Stimulated activated CD8-positive, alpha-beta memory T cell treated with anti-CD3 and anti-CD28 coated beads, Interleukin-2, amount 100 ng/mL, for 1 hour (primary cell): ENCODE measurements at places on chromosomes 16 and 17.
A peak's percentile ranks its signal among the peaks of the same experiment; 100 is the strongest.

- DNase-seq, result peak; percentile 65
These were observed 2.6 kb upstream of the TSPOAP1 start for GRCh38 chr17:58330997-58331814.

DNA sequence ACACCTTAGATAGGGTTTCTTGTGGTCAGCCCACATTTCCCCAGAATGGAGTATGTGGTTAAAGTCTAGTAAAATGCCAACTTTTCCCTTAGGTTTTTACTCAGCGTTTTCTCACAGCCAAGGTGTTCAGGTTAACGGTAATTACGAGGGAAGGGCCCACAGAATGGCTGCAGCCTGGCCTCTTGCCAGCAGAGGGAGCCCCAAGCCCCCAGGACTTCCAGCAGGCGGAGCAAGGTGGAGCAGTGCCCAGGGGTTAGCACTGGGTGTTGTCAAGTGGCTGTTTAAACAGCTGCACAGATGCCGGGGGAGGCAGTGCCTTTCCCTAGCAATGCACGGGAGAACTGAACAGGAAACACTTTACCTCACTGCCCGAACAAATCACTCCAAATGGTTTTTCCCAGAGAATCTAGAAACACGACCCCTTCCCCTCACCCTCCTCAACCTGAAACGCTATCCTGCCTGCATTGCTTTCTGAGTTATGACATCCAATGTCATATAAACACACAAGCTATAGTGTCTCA is 6.6 kb downstream of the PHB1 start:
- DNase-seq, result peak; percentile 63

GRCh38 chr16:8589900-8590688 is at the start of gene TMEM114:
Gene TMEM114 (minus strand): TSS chr16:8590511. CDS start chr16:8589838, 673 bp downstream.
- DNase-seq, result no peak

- DNase-seq, result no peak
These were observed 27.9 kb downstream of the OMG start for GRCh38 chr17:31269036-31269577.

DNA sequence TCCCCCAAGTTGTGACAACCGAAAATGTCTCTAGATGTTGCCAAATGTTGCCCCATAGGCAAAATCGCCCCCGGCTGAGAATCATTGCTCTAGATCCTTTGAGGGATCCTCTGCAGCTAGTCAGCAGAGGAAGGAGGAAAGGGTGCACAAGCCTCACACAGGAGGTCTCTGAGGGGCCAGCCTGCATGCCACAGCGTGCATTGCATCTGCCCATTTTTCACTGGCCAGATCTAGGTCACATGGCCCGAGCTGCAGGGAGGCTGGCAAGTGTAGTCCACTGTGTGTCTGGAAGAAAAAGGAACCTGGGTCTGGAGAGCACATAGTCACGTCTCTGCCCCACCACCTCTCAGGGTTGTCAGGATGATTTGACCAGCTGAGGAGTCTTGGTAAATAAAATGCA is 138.2 kb downstream of the CCT6B start:
- no peak for DNase-seq

DNA sequence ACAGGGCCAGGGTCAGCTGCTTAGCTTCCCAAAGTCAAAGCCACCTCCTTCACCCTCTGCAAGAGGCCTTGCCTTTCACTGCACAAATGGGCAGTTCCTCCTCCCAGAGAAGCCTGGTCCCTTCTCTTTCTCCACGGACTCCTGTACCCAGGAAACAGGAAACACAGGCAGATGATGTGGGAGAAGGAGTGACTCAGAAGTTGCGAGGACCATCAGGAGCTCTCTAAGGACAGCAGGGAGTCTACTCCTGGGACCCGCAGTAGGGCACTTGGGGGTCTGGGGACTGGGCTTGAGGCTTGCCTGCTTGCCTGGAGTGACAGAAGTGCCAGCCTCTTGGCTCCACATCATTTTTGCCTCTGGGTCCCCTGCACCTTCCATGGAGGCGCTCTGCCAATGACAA is 47.4 kb upstream of the KSR1 start:
- no peak for DNase-seq

- peak; percentile 53 for DNase-seq
These were observed 34.7 kb downstream of the SBK1 start for GRCh38 chr16:28326881-28327610.

- no peak for DNase-seq
These were observed 9.6 kb upstream of the MKS1 start for GRCh38 chr17:58228679-58229078.

DNA sequence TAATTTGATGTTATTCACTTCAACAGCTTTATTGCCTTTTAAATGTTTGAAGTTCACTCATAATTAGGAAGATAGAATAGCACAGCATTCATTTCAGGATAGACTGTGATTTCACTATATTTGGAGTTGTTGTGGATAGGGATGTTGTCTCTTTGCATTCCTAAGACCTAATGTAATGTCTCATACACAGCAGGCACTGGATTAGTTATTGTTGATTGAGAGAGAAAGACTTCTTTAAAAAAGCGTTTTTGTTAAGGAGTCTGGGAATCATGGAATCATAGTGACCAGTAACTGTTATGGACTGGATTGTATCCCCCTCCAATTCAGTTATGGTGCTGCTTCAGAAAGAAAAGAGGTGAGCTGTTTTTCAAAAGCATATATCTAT is 122.0 kb downstream of the USP22 start:
- DNase-seq, result no peak

GRCh38 chr17:60730273-60730672 is 52.6 kb downstream of the BCAS3 start:
- no peak for DNase-seq

GRCh38 chr16:48632137-48632774 is 22.3 kb upstream of the N4BP1 start:
- DNase-seq, result no peak

- no peak for DNase-seq
These were observed 32.4 kb downstream of the SMARCE1 start for GRCh38 chr17:40615068-40615840.

GRCh38 chr17:37826497-37827430 is 81.9 kb upstream of the HNF1B start:
- no peak for DNase-seq

GRCh38 chr16:64910356-64910755 is 211.5 kb downstream of the CDH11 start:
- DNase-seq, result no peak

DNA sequence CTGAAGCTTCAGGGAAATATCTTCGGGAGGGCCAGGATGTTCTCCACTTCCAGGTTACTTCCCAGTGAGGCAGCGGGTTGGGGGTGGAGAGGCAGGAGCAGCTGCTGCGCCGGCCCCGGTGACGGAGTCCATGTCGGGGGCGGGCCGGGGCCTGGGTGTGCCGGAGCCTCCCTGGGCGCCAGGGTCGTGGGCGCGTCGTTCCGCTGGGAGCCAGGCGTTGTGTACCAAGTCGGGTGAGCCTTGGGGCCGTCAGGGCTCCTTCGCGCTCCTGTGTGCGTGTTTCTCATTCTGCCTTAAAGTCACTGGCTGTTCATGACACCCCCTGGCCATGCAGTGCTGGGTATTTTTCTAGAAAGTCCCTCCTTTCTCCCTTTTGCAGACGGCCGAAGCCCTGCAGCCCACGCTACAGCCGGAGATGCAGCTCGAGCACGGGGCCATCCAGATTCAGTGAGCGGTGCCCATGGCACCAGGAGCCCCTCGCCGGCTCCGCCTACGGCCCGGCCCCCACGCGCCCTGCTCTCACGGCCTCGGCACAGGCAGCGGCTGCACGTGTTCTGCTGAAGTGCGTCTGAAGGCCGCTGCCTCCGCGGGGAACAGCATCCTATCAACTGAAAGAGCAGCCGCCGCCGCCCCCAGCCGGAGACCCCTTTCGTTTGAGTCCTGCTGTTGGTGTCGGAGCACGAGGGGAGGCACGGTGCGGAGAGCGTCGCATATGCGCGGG is 125.1 kb downstream of the BANP start:
- DNase-seq, result no peak

DNA sequence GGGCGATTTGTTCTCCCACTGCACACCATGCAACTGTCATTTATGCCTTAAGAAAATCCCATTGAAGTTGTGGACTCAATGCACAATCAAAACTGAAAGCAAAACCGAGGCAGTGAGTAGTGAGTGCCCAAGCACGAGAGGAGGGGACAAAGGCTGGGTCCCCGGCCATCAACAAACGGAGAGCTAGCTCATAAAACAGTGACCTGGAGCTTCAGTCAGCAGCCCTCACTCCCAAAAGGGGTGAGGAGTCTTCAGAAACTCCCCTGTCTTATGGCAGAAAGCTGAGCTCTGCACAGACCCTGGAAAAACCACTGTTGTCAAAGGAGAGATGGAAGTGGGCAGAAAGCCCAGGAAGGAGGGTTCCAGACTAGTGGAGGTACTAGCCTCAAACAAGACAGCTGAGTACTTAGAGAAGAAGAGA is 96.9 kb downstream of the ADCY9 start:
- no peak for DNase-seq

- DNase-seq, result no peak
These were observed 31.2 kb downstream of the SREBF1 start for GRCh38 chr17:17805575-17805974.

DNA sequence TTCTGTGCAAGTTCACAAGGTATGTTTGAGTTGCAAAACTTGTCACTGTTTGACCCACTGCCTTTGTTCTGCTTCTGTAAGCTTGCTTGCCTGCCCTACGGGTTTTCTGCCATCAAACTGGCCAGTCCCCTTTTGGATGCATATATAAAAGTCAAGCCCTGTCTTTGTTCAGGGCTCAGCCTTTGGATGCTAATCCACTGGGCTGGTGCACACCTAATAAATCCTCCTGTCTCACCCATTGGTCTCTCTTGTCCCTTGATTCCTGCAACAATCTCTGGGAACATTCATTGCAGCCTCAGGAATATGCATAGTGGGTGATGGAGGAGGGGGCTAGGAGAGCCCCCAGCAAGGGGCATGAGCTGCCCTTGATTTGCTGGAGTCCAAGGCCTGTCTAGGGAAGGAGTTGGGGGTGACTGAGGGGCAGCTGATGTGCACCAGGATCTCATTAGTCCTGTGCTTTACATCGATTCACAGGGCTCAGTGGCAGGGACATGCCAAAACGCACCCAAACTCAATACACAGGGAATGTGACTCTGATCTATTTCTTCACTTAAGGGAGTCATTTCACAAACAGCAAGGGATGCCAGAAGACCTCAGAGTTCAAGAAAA is 225.4 kb upstream of the NLRP1 start:
- no peak for DNase-seq

DNA sequence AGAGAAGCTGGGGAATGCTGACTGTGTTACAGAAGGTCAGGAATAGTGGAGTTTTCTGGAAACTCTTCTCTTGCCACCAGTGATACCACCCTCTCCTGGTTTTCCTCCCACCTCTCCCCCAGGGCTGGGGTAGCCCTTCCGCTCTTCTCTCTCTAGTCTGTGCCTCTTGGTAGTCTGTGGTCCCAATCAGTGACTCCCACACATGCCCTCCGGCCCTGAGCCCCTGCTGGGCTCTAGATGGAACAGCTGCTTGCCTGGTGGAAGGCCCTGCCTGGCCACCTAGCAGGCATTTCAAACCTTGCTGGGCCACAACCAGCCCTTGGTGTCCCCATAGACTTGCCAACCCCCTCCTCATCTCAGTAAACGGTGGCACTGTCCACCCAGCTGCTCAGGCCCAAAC is 15.2 kb upstream of the MTSS2 start:
- no peak for DNase-seq

- no peak for DNase-seq
These were observed 173.0 kb downstream of the CBLN1 start for GRCh38 chr16:49108611-49109010.

DNA sequence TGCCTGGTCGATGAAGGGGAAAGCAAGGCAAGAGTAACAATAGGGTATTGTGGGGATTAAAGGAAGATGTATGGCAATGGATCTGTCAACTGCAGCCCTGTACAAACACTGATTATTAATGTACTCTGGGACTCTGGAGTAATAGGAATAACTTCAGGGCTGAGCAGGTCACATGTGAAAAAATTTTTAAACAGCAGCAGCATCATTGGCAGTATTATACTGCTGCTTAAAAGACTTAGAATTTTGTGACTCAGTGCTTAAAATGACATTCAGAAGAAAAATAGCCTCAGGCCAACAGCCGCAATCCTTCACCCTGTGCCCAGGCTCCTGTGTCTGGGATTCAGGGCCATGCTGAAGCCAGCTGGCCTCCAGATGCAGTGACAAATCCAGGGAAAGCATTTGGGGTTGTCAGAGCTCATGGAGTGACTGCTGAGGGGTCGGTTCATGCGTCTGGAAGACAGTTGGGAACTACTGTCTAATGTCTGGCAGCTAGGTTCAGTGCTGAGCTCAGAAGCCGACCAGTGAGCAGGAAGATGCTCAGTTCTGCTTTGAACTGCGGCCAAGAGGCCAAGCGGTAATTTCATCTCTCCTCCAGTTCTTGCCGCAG is 22.2 kb downstream of the TEX2 start:
- no peak for DNase-seq

DNA sequence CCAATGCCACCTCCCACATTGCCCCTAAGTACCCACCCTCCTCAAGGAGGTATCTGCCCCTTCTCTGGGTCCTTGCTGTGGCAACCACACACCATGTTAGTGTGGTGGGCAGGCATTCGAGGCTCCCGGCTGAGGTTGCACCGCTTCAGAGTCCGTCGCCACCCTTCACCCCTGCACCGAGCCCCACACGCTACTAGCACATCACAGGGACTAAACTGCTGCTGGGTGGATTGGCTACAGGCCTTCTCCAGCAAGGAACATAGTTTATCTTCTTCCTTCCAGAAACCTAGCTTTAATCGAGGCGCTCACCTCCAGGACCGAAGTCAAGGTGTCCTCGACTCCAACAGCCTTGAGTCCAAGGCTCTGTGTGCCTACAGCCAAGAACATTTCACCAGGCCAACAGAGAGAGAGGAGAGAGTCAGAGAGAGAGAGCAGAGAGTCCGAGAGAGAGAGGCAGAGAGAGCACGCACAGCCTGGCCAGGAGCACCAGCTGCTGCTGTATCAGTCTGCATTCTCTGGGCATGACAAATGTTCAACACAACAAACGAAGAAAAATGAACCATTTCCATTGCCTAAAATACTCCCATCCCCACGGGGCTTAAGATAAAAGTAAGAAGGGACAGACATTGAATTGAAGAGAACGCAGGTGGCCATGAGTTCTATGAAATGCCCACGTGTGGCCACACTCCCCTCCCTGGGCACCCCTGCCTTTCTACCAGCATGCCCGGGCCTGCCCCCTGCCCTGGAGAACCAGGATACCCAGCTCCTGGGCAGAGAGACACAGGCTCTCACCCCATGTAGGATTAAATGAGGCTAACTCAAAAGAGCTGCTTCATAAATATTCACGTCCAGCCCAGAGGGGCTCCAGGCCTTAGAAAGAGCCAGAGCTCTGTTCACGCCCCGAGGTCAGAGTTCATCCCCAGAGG is 94.9 kb downstream of the RBFOX3 start:
- DNase-seq, result no peak

- DNase-seq, result no peak
These were observed 10.1 kb downstream of the DYNC1LI2 start for GRCh38 chr16:66741169-66741900.

DNA sequence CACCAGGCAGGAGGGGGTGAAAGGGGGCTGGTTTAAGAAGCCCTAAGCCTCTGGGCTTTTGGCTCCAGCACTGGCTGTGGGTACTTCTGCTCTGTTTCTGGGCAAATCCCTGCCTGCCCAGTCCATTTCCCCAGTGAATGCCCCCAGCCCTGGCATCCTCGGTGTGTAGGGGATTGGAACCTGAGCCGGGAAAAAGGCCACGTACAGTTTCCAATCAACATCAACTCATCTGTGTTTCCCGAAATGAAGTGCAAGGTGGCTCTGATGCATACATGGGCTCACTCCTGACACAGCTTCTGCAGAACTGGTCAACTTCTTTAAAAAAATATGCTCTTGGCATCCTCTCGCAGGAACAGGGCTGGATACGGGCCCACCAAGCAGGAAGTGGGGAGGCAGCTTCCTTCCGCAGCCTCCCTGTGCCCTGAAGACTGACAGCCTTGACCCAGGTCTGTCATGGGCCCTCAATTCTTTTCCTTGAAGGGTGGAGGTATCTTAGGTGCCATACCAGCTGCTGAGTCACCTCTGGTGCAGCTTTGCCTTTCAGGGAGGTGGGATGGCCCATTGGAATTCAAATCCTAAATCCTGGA is 73.3 kb downstream of the N4BP1 start:
- no peak for DNase-seq
